ENCODE measurements at places on chromosomes 1 and 21. TPM values are rescaled to one million over a fixed set of nuclear protein-coding genes. Genes with fewer than 3 reads are reported as not detected.

- no peak overlapping the region for H3K4me3 ChIP-seq
- peaks cover 16% of the 10 kb centered on the region for H3K27me3 ChIP-seq
- no peak overlapping the region for H3K27ac ChIP-seq
- no peaks in the 10 kb centered on the region for H3K4me1 ChIP-seq
- H3K36me3 ChIP-seq, result no peaks in the 10 kb centered on the region
- peak; percentile 74 for DNase-seq
Observed at GRCh38 chr1:180917306-180918065, 4.8 kb downstream of the KIAA1614 start.

DNA sequence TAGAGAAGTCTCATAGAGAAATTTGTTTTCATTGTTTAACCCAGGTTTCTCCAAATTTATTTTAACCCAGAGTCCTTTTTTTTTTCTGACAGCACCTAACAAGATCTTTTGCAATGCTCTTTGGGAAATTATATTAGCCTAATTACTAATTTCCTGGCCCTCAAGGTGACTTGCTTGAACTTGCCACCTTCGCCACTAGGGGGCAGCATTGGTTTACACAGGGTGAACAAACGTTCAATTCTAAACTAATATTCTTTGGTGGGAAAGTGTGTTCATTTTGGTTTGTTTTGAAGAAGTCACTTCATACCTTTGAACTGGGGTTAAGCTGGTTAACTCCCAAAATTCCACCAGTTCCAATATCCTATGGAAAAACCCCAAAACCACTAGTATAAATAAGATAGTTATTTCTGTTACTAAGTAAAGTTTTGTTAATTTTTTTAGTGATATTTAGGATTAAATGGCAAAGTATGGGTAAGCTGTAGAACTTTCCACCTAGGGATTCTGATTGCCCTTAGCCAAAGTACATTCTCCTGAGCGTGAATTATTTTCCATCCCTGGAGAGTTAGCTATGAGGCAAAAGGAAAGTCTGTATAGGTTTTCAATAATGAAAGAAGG lies 13.0 kb downstream of the CCDC190 start:
- no peaks in the 10 kb centered on the region for H3K36me3 ChIP-seq
- no peak overlapping the region for H3K27ac ChIP-seq
- H3K27me3 ChIP-seq, result no peaks in the 10 kb centered on the region
- no peaks in the 10 kb centered on the region for H3K4me1 ChIP-seq
- H3K4me3 ChIP-seq, result no peak overlapping the region

DNA sequence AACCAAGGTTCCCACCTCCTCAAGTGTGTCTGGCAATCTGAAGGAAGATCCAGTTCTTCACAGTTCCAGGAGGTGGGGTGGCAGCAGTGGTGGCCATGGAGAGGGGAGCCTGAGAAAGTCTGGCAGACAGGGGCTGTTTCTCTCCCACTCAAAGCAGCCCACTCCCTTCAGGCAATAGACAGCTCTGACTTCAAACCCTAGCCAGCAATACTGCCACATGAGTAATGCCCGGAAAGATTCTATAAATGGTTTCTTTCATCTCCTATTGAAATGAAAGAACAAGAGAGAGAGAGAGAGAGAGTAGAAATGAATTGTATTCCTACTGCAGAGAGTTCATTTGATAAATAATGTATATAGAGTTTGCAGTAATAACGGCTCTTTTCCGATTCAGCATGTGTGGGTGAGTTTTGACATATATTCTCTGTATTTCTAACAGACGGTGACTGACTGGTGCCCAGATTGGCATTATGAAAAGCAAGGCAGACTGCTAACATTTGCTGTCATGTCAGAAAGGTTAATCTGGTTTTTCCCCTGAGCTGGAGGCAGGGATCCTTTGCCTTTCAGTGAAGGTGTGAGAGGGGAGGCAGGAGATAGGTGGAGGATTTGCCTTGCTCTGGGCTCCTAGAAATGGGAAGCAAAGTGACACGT lies 267.1 kb upstream of the KIAA0040 start:
- peaks cover 3% of the 10 kb centered on the region for H3K4me1 ChIP-seq
- no peak overlapping the region for H3K27ac ChIP-seq
- H3K27me3 ChIP-seq, result peaks cover 58% of the 10 kb centered on the region
- H3K36me3 ChIP-seq, result no peaks in the 10 kb centered on the region
- no peak for DNase-seq

The CYP4A11 gene
- 0.59 TPM for total RNA-seq

DNA sequence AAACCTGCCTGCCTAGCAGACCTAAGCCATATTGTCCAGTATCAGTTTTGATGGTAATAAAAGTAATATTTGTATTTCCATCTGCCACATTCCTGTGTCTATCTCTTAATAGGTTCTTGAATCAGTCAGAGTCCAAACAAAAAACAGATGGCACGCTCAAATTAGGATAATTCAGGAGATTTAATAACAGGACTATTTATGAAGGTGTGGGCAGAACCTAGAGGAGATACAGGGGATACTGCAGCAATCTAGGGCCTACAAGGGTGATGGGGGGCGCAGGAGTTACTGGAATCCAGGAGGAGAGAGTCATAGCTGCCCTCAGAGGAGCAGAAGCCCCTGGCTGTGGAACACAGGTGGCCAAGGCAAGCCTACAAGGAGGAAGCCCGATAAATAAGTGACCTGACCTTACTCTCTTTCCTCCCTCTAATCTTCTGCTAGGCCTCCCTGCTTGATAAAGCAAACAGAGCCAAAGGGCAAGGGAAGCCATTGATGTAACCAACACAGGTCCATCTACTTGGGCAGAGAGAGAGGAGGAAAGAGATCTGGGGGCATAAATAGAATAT lies 11.9 kb upstream of the HYI start:
- H3K27ac ChIP-seq, result no peak overlapping the region
- H3K4me1 ChIP-seq, result peaks cover 14% of the 10 kb centered on the region
- no peaks in the 10 kb centered on the region for H3K27me3 ChIP-seq
- no peak for DNase-seq
- H3K4me3 ChIP-seq, result peak overlapping the region; percentile 42

All from endodermal cell (in vitro differentiated cells).